Smooth muscle cell of the umbilical artery (primary cell): ENCODE measurements at places on chromosomes 13 and 19. TPM values are rescaled to one million over a fixed set of nuclear protein-coding genes. Genes with fewer than 3 reads are reported as not detected.

Gene PALM
- 0.28 and 0.89 TPM in 2 replicates for total RNA-seq

Gene TNFSF13B
- 2.1 and 3.9 TPM in 2 replicates for total RNA-seq

Gene ZNF417
- total RNA-seq: 23.2 and 23.4 TPM in 2 replicates

Gene C19orf73
- total RNA-seq: 0.89 and 0.97 TPM in 2 replicates

Gene TLE6
- 0.55 and 0.89 TPM in 2 replicates for total RNA-seq

Gene ZNF576
- total RNA-seq: 7.7 and 10.9 TPM in 2 replicates

Gene NAPA
- 45.8 and 54.6 TPM in 2 replicates for total RNA-seq

Gene YJU2
- total RNA-seq: 8.0 and 12.1 TPM in 2 replicates

Gene SULT2B1
- total RNA-seq: not detected in 2 replicates

Gene FLT1
- 194 and 211 TPM in 2 replicates for total RNA-seq

Gene BEST2
- total RNA-seq: not detected in 2 replicates

Gene LCP1
- total RNA-seq: 3.3 and 8.9 TPM in 2 replicates

Gene ZNF43
- total RNA-seq: 3.6 and 7.2 TPM in 2 replicates

Gene ATCAY
- not detected in 2 replicates for total RNA-seq

Gene ZNF730
- total RNA-seq: 0.59 and 2.1 TPM in 2 replicates

Gene IRF3
- total RNA-seq: 33.0 and 64.1 TPM in 2 replicates

Gene SUCLA2
- 58.4 and 60.0 TPM in 2 replicates for total RNA-seq

Gene SLC1A6
- total RNA-seq: not detected in 2 replicates

Gene MEIS3
- total RNA-seq: 46.6 and 51.7 TPM in 2 replicates

Gene BABAM1
- 75.2 and 78.1 TPM in 2 replicates for total RNA-seq

Gene PRTN3
- total RNA-seq: not detected in 2 replicates

Gene KANK3
- 0.18 TPM in 1 of 2 replicates, not detected in the other for total RNA-seq

Gene PRR12
- total RNA-seq: 2.7 and 5.2 TPM in 2 replicates

Gene NRTN
- not detected in 2 replicates for total RNA-seq

Gene B3GNT8
- total RNA-seq: 0.30 and 0.88 TPM in 2 replicates

Gene ZSCAN4
- total RNA-seq: 0.37 TPM in 1 of 2 replicates, not detected in the other
